H9 (cell line): ENCODE measurements at places on chromosomes 11 and 22. TPM values are rescaled to one million over a fixed set of nuclear protein-coding genes. Genes with fewer than 3 reads are reported as not detected.

- DNase-seq: no peak
Measured at GRCh38 chr11:3165916-3166267, 782 bp upstream of the OSBPL5 start.

- DNase-seq: no peak
Measured at GRCh38 chr11:9796854-9797253, 133.0 kb downstream of the SWAP70 start.

The CARNS1 gene
- 0.88 and 1.1 TPM in 2 replicates for total RNA-seq

The GRM5 gene
- not detected in 2 replicates for total RNA-seq

The TBX1 gene
- 2.2 and 2.5 TPM in 2 replicates for total RNA-seq

DNA sequence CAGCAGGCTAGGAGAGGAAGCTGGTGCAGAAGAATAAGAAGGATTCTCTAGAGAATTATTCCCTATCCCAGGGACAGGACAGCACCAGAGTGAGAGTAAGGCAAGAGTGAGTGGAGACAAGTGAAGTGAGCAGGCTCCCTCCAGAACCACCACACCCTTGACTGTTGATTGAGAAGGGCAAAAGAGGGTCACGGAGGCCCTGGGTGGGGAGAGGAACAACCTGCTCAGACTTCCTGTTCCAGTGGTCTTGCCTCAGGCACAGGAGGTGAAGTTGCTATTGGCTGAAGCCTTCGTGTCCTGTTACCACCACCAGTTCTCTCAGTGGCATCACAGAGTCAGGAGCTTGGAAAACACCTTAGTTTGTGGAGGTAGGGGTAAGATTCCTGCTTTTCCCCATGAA is 51.7 kb upstream of the CCDC89 start:
- no peak for DNase-seq

- DNase-seq: no peak
Measured at GRCh38 chr11:128057786-128058395, 529.5 kb downstream of the ETS1 start.

The LRRC10B gene
- total RNA-seq: 0.31 and 0.39 TPM in 2 replicates

The GSTT4 gene
- not detected in 2 replicates for total RNA-seq

The MRGPRE gene
- total RNA-seq: not detected in 2 replicates

- no peak for DNase-seq
Measured at GRCh38 chr11:117219001-117219400, 12.9 kb downstream of the PCSK7 start.

GRCh38 chr11:67301951-67302516 is 1.3 kb upstream of the SSH3 start:
- DNase-seq: peak; percentile 80

DNA sequence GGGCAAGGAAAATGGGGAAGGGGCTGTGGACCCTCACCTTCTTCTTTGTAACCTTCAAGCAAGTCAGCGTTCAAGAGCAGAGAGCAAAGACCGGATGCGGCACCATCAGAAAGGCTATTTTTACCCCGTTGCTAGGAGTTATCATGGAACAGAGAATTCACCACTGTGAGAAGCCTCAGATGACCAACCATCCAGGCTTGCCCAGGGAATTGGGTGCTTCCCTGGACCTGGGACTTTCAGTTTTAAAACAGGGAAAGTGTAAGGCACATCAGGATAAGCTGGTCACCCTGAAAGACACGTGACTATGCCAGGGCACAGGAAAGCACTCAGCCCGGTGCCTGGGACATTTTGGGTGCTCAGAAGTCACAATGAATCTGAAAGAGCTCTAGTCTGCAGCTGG is 10.4 kb downstream of the GALNT18 start:
- DNase-seq: no peak

GRCh38 chr22:46794491-46794890 is 32.0 kb downstream of the TBC1D22A start:
- no peak for DNase-seq

DNA sequence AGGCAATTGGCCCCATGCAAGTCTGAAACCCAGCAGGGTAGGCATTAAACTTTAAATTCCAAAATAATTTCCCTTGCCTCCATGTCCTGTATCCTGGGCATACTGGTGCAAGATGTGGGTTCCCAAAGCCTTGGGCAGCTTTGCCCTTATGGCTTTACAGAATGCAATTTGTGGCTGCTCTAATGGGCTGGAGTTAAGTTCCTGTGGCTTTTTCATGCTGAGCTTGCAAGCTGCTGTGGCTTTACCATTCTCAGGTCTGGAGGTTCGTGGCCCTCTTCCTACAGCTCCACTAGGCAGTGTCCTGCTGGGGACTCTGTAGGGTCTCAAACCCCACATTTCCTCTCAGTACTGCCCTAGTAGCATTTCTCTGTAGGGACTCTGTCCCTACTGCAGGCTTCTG is 15.0 kb upstream of the BIRC3 start:
- no peak for DNase-seq
